ENCODE measurements at places on chromosomes 7 and 10.

DNA sequence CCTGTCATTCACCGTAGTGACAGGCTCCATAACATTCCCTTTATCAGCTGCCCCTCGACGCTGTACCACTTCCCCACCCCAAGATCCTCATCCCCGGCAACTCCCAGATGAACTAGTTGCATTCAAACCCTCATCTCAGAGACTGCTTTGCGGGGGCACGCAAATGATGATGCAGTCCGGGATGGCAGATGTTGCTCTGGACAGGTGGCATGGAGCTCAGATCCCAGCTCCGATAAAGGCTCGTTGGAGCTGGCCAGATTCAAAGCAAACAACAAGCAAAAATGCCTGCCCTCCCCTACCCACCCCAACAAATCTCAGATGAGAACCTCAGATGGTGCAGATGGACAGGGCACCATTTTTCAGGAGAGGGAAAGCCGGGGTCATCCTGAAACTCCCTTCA lies 46.7 kb downstream of the CARD11 start:
- no peak overlapping the region for H3K4me3 ChIP-seq
- no peaks in the 10 kb centered on the region for H3K27me3 ChIP-seq
- H3K4me1 ChIP-seq = peaks cover 18% of the 10 kb centered on the region
- peak overlapping the region; percentile 37 for H3K27ac ChIP-seq
- H3K36me3 ChIP-seq = peaks cover 81% of the 10 kb centered on the region

GRCh38 chr7:142913051-142913450 lies 20.5 kb downstream of the TRPV5 start:
- no peaks in the 10 kb centered on the region for H3K4me1 ChIP-seq
- no peak overlapping the region for H3K27ac ChIP-seq
- no peak for DNase-seq
- H3K4me3 ChIP-seq = no peak overlapping the region
- H3K27me3 ChIP-seq = peaks cover 16% of the 10 kb centered on the region
- no peaks in the 10 kb centered on the region for H3K36me3 ChIP-seq

DNA sequence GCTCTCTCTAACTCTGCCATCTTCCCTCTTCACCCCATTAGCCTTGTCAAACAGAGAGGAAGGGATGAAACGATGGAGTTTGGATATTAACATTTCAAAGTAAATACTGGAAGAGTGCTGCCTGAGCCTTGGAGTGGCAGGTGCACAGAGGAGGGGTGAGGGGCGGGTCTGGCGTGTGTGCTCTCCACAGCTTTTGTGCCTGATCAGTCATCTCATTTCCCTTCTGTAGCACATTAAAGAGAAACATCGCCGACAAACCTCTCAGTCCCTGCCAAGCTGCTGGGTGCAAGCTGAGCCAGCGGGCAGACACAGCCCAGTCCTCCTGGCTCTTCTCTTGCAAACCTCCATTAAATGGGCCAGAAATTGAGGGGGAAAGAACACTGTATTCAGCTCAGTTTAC lies 76.2 kb downstream of the SLIT1 start:
- H3K36me3 ChIP-seq = no peaks in the 10 kb centered on the region
- H3K27ac ChIP-seq = no peak overlapping the region
- H3K4me1 ChIP-seq = no peaks in the 10 kb centered on the region
- no peak overlapping the region for H3K4me3 ChIP-seq

DNA sequence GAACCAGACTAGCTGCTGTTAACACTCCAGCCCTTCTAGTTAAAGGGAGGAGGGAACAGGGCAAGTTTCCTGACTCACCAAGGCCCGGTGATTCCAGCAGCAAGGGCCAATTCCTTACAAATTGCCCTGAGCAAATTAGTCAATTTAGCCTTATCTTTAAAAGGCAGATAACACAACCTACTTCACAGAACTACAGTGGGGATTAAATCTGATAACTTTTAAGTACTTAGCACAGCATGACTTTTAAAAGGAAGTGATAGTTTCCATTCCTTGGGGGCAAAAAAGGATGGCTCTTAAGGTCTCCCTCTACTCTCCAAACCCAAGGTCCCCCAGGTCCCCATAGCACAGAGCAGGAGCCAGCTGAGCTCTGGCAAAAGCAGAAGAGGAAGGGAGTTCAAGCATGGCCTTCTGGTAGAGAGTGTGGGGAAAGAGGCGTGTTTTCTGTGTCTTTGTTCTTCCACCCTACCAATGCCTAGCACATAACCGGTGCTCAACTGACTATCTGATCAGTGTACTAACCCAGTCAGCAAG lies 4.0 kb downstream of the CDCA7L start:
- H3K4me1 ChIP-seq = peaks cover 71% of the 10 kb centered on the region
- H3K27me3 ChIP-seq = peaks cover 2% of the 10 kb centered on the region
- H3K4me3 ChIP-seq = peak overlapping the region; percentile 4
- peaks cover 30% of the 10 kb centered on the region for H3K36me3 ChIP-seq
- H3K27ac ChIP-seq = peak overlapping the region; percentile 58

- no peak overlapping the region for H3K27ac ChIP-seq
- H3K27me3 ChIP-seq = peaks cover 3% of the 10 kb centered on the region
- no peak for DNase-seq
Observed at GRCh38 chr7:153286763-153287162, 527.2 kb downstream of the ACTR3B start.

- no peak for DNase-seq
- no peaks in the 10 kb centered on the region for H3K27me3 ChIP-seq
- H3K36me3 ChIP-seq = peaks cover 16% of the 10 kb centered on the region
- H3K27ac ChIP-seq = no peak overlapping the region
Observed at GRCh38 chr7:133568544-133568943, 315.7 kb downstream of the EXOC4 start.

GRCh38 chr10:124632064-124632531 lies 112.1 kb downstream of the FAM53B start:
- H3K36me3 ChIP-seq = peaks cover 8% of the 10 kb centered on the region
- peaks cover 45% of the 10 kb centered on the region for H3K4me1 ChIP-seq

DNA sequence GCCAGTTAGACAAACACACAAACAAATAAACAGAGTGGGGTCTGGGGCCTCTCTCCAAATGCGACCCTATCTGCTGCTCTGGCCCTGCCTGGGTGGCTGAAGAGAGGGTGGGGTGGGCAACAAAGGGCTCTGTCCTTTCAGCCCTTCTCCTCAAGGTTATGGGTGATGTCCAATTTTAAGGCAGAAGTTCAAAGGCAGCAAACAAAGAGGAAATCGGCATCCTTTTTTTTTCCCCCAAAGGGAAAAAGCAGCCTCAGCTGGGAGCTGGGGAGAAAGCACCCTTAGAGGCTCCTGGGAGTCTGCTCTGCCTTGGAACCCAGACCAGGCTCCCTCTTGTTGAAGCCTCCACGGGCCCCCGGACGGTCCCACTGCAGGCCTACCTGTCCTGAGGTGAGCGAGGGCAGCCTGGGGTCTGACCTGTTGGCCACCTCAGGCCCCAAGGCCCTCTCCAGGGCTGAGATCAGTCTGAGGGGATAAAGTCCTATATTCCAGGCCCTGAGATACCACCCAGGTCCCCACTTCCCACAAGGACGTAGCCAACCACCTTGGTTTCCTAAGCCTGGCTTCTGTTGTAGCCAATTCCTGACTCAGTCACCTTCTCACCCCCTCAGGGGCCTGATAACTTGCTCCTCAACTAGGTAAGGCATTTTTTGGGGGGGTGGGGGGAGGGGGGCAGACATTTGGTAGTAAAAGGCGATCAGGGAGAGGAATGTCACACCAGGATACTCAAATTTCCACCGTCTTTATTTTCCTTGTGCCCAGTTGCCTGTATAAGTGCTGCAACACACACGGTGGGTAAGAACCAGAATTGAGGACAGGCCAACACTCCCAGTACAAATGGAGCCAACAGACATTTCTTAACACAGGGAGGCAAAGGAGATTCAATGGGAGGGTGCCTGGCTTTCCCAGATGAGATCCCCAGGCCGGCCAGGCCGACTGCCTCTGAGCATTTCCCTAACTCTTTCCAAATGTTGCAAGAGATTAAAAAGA lies 4.3 kb downstream of the HOXA11 start:
- DNase-seq = no peak
- no peaks in the 10 kb centered on the region for H3K36me3 ChIP-seq
- H3K27me3 ChIP-seq = peaks cover 54% of the 10 kb centered on the region
- no peak overlapping the region for H3K27ac ChIP-seq

DNA sequence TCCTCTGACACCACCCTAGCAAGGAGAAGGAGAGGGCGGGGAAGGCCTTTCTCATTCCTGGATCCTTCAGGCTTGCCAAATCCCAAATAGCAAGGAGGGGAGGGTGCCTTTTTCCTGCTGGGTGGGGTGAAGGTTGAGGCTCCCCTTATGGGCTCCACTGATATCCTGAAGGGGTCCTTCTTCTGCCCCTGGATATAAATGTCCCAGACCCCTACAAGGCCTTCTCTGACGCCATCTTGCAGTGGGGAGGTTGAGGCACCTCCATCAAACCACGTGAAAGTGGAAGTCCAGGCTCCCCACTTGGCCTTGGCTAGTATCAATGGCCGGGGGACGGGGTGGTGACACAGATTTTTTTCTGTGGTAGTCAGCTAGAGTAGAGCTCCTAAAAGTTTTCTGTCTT lies 371.3 kb downstream of the GLRX3 start:
- H3K4me3 ChIP-seq = no peak overlapping the region
- H3K36me3 ChIP-seq = no peaks in the 10 kb centered on the region
- H3K4me1 ChIP-seq = no peaks in the 10 kb centered on the region
- peaks cover 21% of the 10 kb centered on the region for H3K27me3 ChIP-seq

- no peak overlapping the region for H3K4me3 ChIP-seq
- peaks cover 30% of the 10 kb centered on the region for H3K4me1 ChIP-seq
- H3K27me3 ChIP-seq = peaks cover 4% of the 10 kb centered on the region
- no peak overlapping the region for H3K27ac ChIP-seq
- H3K36me3 ChIP-seq = no peaks in the 10 kb centered on the region
Observed at GRCh38 chr7:159015454-159016410, 128.9 kb downstream of the VIPR2 start.

DNA sequence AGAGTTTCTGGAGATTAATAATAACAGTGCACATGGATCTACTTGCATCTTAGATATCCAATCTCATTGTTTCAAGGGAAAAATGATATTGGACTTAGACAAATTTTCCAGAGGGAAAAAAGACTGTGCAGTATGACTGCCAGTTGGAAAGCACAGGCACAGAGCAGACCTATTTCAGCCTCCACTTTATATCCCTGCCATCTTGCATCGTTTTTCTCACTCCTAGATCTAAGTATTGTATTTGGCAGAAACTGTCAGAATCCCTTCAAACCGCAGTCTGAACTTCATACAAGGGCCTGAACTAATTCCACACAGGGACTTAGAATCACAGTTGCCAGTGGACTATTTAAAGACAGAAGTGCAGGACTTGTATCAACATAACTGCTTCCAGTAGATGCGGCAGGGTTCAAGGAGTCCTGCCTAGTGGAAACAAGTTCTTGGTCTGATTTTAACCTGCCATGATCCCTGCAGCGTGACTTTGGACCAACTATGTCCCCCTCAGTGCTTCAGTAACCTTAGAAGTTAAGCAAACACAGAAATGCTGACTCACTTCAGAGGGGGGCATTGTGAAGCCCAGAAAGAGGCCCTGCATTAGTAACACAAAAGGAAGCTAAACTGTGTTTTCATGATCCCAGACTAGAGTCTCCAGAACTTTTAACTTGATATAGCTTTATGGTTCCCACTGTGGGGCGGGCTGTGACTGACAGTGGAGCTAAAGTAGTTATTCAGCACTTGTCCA lies 95.7 kb upstream of the PALS2 start:
- no peak overlapping the region for H3K27ac ChIP-seq
- DNase-seq = no peak
- no peak overlapping the region for H3K4me3 ChIP-seq
- H3K27me3 ChIP-seq = peaks cover 13% of the 10 kb centered on the region
- H3K36me3 ChIP-seq = no peaks in the 10 kb centered on the region

- H3K27me3 ChIP-seq = peaks cover 41% of the 10 kb centered on the region
- H3K27ac ChIP-seq = no peak overlapping the region
- H3K4me1 ChIP-seq = peaks cover 7% of the 10 kb centered on the region
Observed at GRCh38 chr10:7662522-7662921, 4.2 kb downstream of the ITIH5 start.

GRCh38 chr10:70175516-70175915 lies 5.2 kb upstream of the SAR1A start:
- H3K4me3 ChIP-seq = no peak overlapping the region
- no peaks in the 10 kb centered on the region for H3K27me3 ChIP-seq
- peaks cover 29% of the 10 kb centered on the region for H3K4me1 ChIP-seq
- no peak overlapping the region for H3K27ac ChIP-seq

GRCh38 chr10:12771981-12772760 lies 229.3 kb downstream of the CCDC3 start:
- no peak overlapping the region for H3K27ac ChIP-seq
- H3K4me3 ChIP-seq = no peak overlapping the region
- peaks cover 3% of the 10 kb centered on the region for H3K4me1 ChIP-seq
- H3K36me3 ChIP-seq = peaks cover 22% of the 10 kb centered on the region
- DNase-seq = no peak
- no peaks in the 10 kb centered on the region for H3K27me3 ChIP-seq

DNA sequence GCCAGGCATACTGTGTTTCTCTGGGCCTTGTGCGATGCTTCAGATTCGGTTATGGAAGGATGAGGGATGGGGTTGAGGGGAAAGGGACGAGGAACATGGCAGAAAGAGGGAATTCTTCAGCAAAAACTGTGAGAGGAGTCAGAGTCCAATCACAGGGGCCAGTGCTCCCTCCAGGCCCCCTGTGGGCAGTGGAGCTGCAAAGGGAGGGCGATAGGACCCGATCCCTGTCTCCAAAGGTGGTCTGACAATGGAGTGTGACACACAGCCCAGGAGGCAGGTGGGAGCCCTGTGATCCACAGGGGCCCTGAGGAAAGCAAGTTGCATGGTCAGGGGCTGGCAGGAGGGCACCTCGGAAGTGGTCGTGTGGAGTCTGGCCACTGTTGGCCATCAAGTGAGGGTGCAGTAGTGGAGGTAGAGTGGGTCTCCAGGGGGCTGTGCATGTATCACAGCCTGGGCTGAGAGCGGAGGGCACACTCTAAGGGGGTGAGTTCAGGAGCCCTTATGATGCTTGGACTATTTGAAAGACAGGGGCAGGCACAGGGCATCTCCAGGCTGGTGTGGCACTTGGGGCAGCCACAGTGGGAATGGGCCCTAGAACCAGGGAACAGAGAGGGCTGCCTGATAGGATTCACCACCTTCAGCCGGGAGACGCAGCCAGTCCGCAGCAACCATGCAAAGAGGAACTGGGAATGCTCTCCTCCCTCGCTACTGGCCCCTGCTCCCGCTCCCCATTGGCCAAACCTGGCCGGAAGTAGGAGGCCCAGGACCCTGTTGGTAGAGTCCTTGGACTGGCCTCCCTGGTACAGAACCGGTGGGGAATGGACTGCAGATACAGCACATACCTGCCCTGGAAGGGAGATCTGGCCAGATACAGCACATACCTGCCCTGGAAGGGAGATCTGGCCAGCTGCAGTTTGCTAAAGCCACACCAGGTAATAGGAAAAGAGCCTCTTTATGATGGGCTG lies 115.9 kb downstream of the ADCY1 start:
- no peaks in the 10 kb centered on the region for H3K36me3 ChIP-seq
- peaks cover 3% of the 10 kb centered on the region for H3K27me3 ChIP-seq
- no peaks in the 10 kb centered on the region for H3K4me1 ChIP-seq

- no peak overlapping the region for H3K4me3 ChIP-seq
- H3K27ac ChIP-seq = no peak overlapping the region
- peaks cover 4% of the 10 kb centered on the region for H3K4me1 ChIP-seq
- peaks cover 2% of the 10 kb centered on the region for H3K36me3 ChIP-seq
- no peak for DNase-seq
- no peaks in the 10 kb centered on the region for H3K27me3 ChIP-seq
Observed at GRCh38 chr7:2604608-2605174, 27.1 kb upstream of the TTYH3 start.

All from activated CD4-positive, alpha-beta T cell treated with anti-CD3 and anti-CD28 coated beads for 36 hours (primary cell).